ENCODE measurements at places on chromosomes 2 and 18.

DNA sequence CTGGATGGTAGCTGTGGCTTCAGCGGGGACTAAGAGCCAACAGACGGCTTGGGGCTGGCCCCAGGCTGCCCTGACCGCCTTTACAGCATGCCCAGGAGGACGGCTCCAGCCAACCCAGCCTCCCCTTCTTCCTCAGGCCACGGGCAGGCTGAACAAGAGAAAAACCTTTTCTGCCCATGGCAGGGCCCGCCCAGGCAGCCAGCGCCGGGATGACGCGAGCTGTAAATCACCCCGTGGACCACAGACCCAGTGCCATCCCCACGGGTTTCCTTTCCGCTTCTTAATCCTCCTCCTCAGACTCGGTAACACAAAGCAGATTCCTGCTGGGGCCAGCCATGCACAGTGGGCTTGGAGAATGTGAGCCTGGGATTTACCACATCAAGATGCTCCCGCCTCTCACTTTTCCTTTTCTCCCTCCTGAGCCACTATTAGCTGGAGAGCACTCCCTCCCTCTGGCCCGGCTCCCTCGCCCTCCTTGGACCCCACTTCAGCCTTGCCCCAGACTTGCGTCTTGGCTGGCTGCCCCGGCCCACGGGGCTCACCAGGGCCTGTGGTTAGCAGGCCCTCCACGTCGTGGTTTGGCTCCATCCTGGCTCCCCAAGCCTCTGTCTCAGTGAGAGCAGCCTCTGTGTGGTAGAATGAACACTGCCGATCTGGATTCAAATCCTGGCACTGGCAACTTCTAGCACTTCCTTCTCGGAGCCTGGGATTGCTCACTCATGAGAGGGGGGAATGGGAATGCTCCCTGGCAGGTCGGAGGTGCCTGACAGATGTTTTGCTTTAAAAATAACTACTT, 31.4 kb downstream of the ATOH8 start:
- DNase-seq, result peak; percentile 41

- no peak for DNase-seq
These were observed 7.9 kb downstream of the MFSD6 start for GRCh38 chr2:190415794-190416775.

GRCh38 chr2:134491771-134492441, 226.9 kb downstream of the TMEM163 start:
- no peak for DNase-seq

DNA sequence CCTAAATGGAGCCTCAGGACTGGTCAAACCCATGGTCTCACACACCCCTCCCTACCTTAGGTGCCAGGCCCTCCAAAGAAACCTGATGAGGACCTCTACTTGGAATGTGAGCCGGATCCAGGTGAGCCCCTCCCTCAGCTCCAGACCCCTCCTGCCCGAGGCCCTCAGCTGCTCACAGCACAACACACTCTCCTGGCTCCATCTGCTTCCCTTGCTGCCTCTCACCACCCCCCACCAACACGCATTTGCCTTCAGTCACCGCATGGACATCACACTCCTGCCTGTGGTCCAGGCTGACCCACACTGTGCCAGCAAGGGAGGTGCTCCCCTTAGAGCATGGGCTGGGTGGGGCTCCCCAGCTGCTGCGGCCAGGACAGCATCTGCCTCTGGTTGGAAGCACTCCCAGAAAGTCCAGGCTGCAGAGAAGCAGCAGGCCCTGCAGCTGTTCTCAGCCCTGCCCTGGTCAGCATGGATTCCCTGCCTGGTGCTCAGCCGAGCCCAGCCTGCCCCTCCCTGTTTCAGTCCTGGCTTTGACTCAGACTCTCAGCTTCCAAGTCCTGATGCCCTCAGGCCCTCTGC, 15.1 kb downstream of the SH2D6 start:
- DNase-seq, result peak; percentile 68

- no peak for DNase-seq
These were observed 54.2 kb upstream of the CTDP1 start for GRCh38 chr18:79625195-79625923.
